Immature natural killer cell (primary cell): ENCODE measurements at places on chromosomes 13 and 19. TPM values are rescaled to one million over a fixed set of nuclear protein-coding genes. Genes with fewer than 3 reads are reported as not detected.

Gene CAMSAP3
- not detected for polyA plus RNA-seq

Gene NCR1
- polyA plus RNA-seq: 61.1 TPM

Gene ZNF776
- polyA plus RNA-seq: 7.3 TPM

Gene CEACAM16
- polyA plus RNA-seq: not detected

Gene SRRM5
- polyA plus RNA-seq: 0.86 TPM

Gene RRAS
- 9.0 TPM for polyA plus RNA-seq

Gene CERS1
- polyA plus RNA-seq: not detected

Gene RFPL4AL1
- not detected for polyA plus RNA-seq

Gene CBLC
- not detected for polyA plus RNA-seq

Gene SERPINE3
- not detected for polyA plus RNA-seq

Gene PODNL1
- polyA plus RNA-seq: not detected

Gene CGB8
- polyA plus RNA-seq: not detected

Gene SMAD9
- 0.07 TPM for polyA plus RNA-seq

Gene PSG3
- polyA plus RNA-seq: not detected

Gene MAMSTR
- polyA plus RNA-seq: 1.1 TPM
